Activated T-cell treated with anti-CD3 and anti-CD28 coated beads, Interleukin-2, amount 50 U/mL, for 72 hours (primary cell): ENCODE measurements at places on chromosomes 6 and 20.

DNA sequence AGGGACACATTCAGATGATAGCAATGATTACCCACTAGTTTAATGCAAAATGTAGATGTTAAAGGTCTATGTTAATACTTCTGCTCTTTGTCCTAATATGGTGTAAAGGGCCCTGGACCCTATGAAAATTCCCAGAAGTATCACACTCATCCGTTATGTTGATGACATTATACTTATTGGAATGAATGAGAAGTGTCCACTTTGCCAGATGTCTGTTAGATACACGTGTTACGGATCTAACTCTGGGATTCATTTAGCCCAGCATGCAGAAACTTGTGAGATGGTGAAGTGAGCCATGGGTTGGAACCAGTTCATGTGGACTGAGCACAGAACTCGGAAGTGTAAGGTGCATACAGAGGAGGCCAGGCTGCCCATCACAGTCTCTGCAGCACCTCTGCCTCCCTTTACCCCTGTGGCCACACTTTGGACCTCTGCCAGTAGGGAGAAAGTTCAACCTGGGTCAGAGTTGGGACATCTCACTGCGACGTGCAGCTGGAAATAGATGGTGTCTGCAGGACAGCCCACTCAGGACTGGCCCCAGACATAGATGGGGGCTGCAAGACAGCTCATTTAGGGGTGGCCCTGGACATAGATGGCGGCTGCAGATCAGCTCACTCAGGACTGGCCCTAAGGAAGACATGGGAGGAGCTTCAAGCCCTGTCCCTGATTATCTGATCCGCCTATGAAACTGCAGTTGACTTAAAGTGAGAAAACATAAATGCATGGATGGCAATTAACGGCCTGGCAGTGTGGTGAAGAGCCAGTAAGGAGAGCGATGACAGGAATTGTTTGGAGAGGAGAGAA lies 71.2 kb upstream of the THBS2 start:
- no peak for DNase-seq

DNA sequence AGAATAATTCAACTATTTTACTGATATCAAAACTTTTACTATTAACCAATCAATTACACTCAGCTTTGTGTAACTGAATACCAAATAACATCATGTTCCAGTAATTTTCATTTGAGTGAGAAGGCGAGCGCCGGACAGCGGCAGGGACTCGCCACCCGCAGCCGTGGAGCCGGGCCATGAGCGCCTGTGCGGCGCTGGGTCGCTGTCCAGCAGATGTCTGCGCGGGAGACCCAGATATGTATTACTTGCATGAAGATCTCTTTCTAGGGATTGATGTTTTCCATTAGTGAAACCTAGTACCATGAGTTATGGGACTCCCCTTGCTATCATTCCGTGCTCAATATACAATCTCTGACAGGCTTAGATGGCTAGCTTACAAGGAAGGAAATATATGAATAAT lies 245.1 kb upstream of the PRSS16 start:
- DNase-seq: no peak

DNA sequence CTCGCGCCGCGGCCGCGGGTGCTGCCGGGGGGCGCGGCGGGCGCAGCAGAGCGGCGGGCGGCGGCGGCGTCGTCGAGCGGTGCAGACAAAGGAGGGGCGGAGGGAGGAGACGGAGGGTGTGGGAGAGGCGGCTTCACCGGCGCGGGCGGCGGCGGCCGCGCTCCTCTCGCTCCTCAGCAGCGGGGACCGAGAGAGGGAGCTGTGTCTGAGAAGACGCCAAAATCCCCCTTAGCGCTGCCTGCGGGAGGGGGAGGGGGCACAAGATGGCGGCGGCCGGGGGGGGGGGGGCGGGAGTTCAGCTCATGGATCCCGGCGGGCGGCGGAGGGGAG lies 296 bp downstream of the ADNP start:
- DNase-seq: no peak

GRCh38 chr6:117432273-117432672 lies 6.5 kb upstream of the ROS1 start:
- no peak for DNase-seq

- no peak for DNase-seq
These were observed 164.9 kb upstream of the RREB1 start for GRCh38 chr6:6942831-6943230.
